ENCODE measurements at places on chromosomes 11 and 22.

DNA sequence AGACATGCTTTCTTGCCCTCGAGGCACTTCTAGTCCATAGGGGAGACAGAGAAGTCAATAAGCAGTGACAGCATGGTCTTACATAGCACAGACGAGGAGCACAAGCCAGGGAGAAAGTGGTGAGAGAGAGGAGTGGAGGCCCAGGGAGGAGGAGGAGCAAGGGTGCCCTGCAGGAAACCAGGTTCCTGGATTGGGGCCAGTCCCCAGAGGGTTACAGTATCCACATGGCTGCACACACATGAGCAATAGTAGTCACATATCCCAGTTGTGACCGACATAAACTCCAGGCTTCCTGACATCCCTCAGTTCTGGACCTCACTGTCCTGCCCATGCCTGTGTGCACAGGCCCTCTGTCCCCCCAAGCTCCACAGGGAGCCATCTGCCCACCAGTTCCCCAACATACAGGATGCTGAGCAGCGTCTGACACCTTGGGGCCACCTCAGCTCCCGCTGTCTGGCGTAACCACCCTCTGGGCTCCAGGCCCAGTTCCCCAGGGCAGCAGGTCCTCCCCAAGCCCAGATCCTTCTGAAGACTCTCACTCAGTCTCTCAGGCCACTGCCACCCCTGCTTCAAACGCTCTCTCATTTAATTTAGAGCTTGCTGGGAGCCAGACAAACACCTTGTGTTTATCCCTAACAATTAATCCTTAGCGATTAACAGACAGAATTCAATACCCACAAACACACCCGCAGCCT lies 53.7 kb downstream of the DSCAML1 start:
- DNase-seq, result no peak

DNA sequence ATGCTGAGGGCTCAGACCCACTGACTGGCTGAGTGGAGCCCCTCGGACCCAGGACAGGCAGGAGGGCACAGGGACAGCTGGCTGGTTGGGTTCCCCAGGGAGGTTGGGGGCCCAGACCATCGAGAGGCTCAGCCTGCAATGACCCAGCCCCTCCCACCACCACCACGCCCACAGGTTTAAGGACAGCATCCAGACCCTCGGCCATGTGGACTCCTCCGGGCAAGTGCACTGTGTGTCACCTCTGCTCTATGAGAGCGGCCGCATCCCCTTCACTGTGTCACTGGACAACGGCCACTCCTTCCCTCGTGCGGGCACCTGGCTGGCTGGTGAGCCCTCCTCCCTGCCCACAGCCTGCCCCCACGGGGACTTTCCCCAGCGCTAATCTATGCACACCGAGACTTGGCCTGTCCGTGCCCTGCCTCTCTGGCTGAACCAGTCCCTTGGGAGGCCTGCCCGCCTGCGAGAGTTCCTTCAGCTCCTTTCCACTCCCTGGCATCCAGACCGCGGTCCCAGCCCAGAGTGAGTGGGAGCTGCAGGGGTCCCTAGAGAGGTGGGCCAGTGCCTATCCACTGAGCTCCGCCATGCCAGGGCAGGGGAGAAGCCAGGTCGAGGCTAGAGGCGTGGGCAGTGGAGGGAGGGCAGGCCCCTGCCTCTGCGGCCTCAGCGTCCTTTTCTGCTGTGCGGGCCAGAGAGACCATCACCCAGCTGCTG lies 2.2 kb downstream of the SUSD2 start:
- no peak for DNase-seq

GRCh38 chr22:22528780-22529179 lies 8.7 kb upstream of the ZNF280A start:
- DNase-seq, result no peak

DNA sequence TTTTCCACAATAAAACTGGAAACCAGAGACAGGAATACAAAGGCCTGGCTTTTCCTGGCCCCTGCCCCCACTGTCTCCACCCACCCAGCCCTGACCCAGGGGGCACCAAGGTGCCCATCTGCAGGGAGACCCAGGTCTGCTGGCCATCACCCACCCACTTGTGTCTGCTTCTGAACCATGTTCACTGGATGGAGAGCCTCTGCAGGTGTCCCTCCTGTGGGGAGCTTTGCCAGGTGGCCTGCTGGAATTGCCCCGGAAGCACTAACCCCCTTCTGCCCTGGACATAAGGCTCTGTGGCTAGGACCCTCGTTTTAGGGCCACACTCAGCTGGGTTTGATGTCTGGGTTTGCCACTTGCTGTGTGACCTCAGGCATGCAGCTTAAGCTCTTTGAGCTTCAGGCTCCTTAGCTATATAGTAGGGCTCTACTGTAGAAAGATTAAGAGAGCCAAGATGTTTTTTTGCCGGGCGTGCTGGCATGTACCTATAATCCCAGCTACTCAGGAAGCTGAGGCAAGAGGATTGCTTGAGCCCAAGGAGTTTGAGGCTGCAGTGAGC lies 3.9 kb downstream of the SCARF2 start:
- no peak for DNase-seq

- no peak for DNase-seq
Observed at GRCh38 chr11:9953994-9954626, 290.2 kb downstream of the SWAP70 start.

DNA sequence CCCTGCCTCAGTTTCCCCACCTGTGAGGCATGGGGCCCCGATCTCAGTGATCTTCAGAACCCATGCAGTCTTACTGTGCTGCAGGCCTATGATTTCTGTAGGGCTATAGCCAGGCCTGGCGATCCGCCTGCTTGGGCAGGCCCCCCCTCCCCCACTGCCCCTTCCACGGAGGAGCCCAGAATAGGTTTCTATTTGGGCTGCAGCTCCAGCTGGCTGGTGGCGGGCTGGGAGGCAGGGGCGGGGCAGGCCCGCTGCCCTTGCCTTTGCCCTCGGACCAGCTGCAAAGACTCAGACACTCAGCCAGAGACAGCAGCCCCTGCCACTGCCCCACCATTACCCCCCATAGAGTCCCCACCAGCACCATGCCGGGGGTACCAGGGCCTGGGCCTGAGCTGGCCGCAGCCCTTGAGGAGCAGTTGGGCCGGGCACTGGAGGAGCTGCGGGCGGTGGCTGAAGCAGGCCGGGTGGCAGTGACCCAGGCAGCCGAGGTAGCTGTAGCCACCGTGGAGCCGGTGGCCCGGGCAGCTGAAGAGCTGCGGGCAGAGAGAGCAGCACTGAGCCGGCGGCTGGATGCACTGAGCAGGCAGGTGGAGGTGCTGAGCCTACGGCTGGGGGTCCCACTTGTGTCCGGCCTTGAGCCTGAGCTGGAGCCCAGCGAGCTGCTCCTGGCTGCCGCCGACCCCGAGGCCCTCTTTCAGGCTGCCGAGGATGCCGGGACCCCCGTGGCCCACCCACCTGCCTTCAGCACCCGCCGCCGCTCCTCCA lies 12.2 kb downstream of the SMTN start:
- no peak for DNase-seq

DNA sequence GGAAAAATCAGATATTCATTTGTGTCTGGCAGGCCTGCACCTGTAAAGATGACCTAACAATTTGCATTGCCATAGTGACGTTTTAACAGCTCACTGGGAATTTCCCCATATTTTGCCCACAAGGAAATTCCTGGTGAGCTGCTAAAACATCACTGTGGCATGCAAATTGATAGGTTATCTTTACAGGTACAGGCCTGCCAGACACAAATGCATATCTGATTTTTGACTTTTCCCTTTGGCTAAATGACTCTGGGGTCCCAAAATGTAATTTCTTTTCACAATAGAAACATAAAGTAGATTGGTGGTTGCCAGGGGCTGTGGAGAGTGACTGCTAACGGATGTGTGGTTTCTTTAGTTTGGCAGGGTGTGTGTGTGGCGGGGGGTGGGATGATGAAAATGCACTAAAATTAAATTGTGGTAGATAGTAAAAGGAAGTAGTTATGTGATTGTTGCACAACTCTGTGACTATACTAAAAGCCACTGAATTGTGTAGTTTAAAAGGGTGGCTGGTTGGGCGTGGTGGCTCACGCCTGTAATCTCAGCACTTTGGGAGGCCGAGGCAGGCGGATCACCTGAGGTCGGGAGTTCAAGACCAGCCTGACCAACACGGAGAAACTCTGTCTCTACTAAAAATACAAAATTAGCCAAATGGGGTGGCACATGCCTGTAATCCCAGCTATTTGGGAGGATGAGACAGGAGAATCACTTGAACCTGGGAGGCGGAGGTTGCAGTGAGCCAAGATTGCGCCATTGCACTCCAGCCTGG lies 18.5 kb upstream of the FEZ1 start:
- no peak for DNase-seq

GRCh38 chr11:65637794-65638419 lies at the start of gene SIPA1:
Gene SIPA1, plus strand, starts transcription at chr11:65638101. Its CDS starts 2,821 bp downstream, at chr11:65640922.
- DNase-seq, result no peak

GRCh38 chr11:130473056-130473794 lies 24.8 kb downstream of the ADAMTS15 start:
- no peak for DNase-seq

DNA sequence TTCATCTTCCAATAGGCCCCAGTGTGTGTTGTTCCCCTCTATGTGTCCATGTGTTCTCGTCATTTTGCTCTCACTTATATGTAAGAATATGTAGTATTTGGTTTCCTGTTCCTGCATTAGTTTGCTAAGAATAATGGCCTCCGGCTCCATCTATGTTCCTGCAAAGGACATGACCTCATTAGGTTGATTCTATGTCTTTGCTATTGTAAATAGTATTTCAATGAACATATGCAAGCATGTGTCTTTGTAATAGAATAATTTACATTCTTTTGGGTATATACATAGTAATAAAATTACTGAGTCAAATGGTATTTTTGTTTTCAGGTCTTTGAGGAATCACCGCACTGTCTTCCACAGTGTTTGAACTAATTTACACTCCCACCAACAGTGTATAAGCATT lies 202.9 kb upstream of the KIRREL3 start:
- DNase-seq, result no peak

- DNase-seq, result no peak
Observed at GRCh38 chr11:86313793-86314192, 11.8 kb downstream of the HIKESHI start.

DNA sequence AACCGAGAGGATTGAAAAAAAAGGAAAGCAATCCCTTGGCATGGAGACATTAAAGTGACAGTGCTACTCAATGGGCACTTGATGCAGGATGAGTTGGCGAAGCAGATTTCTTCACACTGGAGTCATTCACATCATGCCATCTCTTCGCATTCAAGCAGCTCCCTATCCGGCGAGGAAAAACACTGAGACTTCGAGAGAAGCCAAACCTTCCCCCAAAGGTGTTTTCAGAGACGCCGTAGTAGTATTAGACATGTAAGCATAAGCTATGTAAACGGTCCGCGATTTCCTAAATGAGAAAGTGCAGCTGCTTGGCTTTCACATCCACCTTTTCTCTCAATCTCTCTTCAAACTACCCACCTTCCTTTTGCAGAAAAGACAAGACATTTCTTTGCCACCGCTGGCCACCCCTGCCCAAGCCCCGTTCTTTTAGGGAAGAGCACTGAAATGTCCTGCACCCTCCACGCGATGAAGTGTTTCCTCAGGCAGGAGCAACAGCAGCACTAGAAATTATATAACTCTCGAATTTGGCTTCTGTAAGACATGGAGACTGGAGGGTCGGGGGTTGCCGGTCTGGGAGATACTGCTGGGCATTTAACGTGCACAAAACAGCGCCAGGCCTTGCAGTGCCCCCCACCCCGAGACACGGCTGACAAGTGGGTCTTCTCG lies at the start of gene DLG2:
Gene DLG2, minus strand, starts transcription at position 13 of the 666 bp plus-strand sequence.
- DNase-seq, result no peak

- DNase-seq, result no peak
Observed at GRCh38 chr22:49269371-49269770, 558.3 kb downstream of the BRD1 start.

DNA sequence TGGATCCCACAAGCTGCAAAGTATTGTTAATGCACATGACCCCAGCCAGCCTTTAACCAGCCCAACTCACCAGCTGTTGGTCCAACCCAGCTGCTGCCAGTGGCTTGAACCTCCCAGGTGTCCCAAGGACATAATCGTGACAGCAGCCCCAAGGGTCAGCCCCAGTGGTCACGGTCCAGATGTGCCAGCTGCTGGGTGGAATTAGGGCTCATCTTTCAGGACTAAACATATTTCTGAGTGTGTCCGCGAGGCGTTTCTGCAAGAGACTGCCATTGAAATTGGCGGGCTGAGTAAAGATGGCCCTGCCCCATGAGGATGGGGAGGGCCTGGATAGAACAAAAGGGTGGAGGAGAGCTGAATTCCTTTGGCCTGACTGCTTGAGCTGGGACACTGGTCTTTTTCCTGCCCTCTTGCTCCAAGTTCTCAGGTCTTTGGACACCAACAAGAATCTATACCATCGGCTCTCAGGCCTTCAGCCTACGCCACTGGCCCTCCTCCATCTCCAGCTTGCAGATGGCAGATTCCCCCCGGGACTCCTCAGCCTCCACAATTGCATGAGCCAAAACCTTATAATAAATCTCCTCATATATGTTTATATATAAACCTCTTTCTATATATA lies 240.2 kb downstream of the MN1 start:
- DNase-seq, result no peak

Data from cortex of kidney (tissue), 1 donor.